ENCODE measurements at places on chromosomes 3 and 15. TPM values are rescaled to one million over a fixed set of nuclear protein-coding genes. Genes with fewer than 3 reads are reported as not detected.

Gene SOX2
- not detected for total RNA-seq

Gene ANKUB1
- total RNA-seq, result not detected

Gene NPAP1
- total RNA-seq, result not detected

Gene WDR76
- 83.0 TPM for total RNA-seq

Gene PRTG
- not detected for total RNA-seq

Gene SLC22A13
- 0.23 TPM for total RNA-seq

Gene SLC24A5
- not detected for total RNA-seq

Measured in activated CD8-positive, alpha-beta memory T cell treated with anti-CD3 and anti-CD28 coated beads for 36 hours (primary cell).